NCI-H2081 treated with DMSO at 0.1 percent for 48 hours (cell line): ENCODE measurements at places on chromosomes 6 and 20.

DNA sequence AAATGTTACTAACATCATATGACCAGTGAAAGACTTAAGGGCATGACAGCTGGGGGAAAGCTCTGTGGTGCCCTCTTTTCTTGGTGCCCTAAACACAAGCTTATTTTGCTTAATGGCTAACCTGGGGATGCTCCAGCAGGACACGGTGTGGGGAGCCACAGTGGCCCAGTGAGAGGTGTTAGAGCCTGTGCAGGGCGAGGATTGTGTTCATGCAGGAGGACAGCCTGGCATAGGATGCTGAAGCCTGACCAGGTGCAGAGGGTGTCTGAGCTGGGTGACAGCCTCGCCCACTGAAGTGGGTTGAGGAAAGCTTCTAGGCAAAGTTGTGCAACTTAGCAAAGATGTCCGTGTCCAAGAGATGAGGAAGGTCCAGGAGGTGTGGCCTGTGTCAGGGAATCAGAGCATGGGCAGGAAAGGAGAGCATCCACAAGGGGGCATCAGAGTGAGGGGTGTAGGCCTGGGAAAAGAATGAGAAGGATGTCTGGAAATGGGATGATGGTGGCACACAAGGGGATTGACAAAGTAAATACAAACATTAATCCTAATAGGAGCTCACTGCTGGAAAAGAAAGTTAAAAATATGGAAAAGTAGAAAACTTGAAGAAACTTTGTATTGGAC is 33.9 kb downstream of the SLC17A4 start:
- DNase-seq: no peak

DNA sequence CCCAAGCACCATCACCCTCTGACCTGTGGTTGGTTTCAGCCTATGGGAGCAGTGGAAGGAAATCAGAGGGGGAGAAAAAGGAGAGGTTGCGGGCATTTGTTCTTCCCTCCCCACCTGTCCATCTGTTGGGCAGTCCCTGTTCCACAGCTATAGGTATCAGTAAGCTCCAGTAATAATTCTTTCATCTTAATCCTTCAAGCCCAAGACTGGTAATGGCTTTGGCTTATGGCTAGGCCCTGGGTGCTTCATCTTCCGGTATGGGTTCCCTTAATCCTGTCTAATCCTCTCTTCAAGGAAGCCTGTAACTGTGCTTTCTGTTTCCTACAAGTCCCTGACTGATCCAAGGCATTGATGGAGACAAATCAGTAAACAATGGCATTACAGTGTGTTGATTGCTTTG is 42.2 kb upstream of the STK35 start:
- DNase-seq: no peak

GRCh38 chr6:13827032-13827431 is 12.7 kb upstream of the MCUR1 start:
- no peak for DNase-seq

- DNase-seq: no peak
Measured at GRCh38 chr20:18669241-18670019, 81.6 kb downstream of the DTD1 start.

GRCh38 chr20:3661814-3662665 is 1.2 kb downstream of the GFRA4 start:
- DNase-seq: no peak
